ENCODE measurements at places on chromosomes 2 and 18.

DNA sequence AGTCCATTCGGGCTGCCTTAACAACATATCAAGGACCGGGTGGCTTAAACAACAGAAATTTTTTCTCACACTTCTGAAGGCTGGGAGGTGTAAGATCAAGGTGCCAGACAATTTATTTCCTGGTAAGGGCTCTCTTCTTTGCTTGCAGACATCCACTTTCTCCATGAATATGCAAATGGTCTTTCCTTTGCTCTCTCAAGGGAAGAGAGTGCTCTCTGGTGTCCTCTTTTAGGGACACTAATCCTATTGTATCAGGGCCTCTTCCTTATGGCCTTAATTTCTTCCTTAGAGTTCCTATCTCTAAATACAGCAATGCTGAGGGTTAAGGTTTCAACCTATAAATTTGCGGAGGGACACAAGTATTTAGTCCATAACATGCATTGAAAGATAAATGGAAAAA is 770.8 kb downstream of the DSC3 start:
- no peak for DNase-seq

DNA sequence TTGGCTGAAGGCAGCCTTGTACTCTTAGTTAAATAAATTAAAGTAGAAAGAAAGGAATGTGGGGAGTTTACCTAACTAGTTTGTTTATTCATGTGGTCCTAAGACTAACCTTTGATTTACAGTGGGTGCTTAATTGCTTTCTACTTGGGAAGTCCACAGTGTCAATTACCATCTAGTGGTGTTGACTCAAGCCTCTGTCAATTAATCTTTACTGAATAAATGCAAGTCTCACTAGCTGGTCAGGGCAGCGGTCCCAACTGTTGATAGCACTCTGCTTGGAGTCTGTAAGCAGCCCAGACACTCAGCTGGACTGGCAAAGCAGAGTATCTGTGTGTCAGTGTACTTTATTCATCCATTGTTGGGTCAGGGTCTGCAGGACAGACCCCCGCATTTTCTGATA is 15.8 kb downstream of the ZNF514 start:
- DNase-seq = no peak

GRCh38 chr2:68303033-68303901 is 16.5 kb downstream of the CNRIP1 start:
- DNase-seq = no peak

- no peak for DNase-seq
Observed at GRCh38 chr2:110853516-110853915, 121.1 kb downstream of the ACOXL start.

DNA sequence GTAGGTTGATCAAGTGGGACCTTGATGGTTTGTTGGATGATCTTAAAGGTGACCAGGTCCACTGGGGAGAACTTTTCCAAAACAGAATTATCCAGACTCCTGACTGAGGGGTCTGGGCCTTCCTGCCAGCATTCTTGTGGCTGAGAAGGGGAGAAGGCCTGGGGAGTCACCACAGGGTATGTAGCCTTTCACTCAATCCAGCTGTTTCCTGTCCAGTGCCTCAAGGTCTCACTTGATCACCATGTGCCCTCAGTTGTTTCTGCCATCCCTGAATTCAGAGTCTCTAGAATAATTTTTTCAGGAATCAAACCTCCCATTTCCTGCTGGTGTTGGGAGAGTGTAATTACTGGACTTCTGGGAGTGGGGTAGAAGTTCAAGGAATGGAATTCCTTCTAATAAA is 54.4 kb upstream of the TANC1 start:
- DNase-seq = no peak

GRCh38 chr2:44362207-44363015 is 664 bp downstream of the CAMKMT start:
- no peak for DNase-seq

Measured in AG04450 (cell line).